ENCODE measurements at places on chromosomes 13 and 19.

DNA sequence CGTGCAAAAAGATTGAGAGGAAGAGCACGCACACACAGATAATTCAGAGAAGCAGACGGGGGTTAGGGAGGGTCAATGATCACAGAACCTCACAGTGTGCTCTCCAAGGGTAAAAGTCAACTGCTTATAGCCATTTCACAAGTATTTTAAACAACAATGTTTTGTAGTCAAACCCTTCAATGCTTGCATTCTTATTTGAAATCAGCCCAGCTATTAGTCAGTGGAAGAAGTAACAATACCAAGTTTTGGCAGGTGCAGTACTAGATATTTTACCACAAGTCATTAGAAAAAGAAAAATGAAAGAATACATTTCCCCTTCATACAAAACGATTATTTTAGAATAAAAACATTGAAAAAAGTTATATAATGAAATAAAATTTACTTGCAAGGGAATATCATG is 2.6 kb downstream of the CSNK1A1L start:
- DNase-seq, result no peak

GRCh38 chr13:55566334-55566733 is 1574.4 kb upstream of the PRR20A start:
- no peak for DNase-seq

GRCh38 chr19:19026299-19026971 is 6.9 kb downstream of the SUGP2 start:
- DNase-seq, result no peak

GRCh38 chr19:41307090-41307875 is 2.7 kb upstream of the CCDC97 start:
- DNase-seq, result no peak

Measured in hypothalamus (tissue), 51 donors.